ENCODE measurements at places on chromosomes 7 and 10.

DNA sequence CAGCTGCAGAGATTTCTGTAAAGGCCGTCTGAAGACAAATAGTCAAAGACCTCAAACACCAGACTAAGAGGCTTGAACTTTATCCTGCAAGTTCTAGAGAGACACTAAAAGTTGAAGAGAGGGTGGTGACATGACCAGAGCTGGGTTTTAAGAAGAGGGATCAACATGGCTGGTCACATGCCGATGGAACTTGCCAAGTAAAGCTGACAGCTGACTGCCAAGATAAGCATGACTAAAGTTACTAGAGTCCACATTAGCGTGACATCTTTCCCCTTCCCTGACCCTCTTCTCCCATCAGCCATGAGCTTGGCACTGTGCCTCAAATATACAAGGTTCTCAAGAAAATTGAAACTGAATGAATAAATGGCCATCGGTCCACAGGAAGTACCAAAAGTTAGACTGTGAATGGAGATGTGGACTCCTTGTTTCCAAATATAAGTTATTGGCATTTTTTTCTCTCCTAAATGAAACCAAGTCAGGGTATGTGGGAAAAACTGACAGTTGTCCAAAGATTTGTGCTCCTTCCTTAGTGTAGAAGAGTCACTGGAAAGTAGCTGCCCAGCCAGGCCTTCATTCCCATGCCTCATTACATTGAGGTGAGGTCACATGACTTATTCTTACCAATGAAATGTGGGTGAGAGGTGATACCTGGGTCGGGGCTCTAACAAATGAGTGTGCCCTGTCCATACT lies 24.5 kb downstream of the XPNPEP1 start:
- DNase-seq = no peak

- DNase-seq = no peak
Measured at GRCh38 chr7:25726781-25727311, 425.2 kb upstream of the NFE2L3 start.

DNA sequence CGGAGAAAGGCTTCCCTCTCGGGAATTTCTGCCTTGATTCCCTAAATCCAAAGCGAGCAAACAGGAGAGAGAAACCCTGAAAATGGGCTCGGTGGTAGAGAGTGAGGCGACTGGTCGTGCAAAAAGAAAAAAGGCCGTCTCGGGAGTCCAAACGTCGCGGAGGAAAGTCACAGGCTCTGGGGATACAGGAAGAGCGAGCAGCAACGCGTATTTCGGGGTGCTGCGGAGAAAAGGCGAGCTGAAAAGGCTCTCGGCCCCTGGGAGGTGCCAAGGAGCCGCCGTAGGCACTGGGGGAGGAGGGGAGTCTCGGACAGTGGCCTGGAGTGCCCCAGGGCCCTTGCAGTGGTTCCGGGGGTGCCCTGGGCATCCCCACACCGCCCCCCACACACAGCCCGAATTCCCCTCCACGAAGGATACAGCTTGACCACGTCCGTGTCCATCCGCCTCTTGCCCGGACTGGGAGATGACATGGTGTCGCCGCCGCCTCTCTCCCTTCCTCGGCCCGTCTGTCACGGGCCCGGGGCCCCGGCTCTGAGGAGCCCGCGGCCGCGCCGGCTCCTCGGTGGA lies 591 bp downstream of the UBE2H start:
- peak; percentile 7 for DNase-seq

DNA sequence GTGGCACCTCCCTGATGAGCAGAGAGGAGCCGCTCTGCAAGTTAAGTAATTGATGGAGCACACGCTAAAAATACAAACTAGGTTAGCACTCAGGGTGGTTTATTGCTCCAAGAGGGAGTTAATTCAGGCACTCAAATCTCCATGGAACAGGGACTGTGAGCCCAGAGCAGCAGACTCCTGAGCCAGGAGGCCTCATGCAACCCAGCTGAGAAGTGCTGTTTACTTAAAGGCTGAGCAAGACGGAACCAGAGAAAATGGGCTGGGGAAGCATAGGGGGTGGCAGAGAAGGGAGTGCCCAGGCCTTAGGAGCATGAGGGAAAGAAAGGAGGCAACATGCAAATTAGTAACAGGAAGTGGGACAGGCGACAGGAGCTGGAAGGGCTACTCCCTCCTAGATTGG lies 174.1 kb downstream of the KCNMA1 start:
- DNase-seq = no peak

DNA sequence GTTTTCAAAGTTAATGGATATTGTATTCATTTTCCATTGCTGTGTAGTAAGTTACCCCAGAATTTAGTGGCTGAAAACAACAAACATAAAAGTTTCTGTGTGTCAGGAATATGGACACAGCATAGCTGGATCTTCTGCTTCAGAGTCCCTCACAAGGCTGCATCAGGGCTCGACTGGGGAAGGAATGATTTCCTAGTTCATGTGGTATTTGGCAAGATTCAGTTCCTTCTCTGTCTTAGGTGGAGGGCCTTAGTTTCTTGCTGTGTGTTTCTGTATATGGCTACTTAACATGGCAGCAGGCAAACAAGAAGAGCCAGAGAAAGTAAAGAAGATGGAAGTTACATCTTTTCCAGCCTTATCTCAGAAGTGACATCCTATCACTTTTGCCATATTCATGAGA lies 51.1 kb downstream of the TPST1 start:
- DNase-seq = no peak

DNA sequence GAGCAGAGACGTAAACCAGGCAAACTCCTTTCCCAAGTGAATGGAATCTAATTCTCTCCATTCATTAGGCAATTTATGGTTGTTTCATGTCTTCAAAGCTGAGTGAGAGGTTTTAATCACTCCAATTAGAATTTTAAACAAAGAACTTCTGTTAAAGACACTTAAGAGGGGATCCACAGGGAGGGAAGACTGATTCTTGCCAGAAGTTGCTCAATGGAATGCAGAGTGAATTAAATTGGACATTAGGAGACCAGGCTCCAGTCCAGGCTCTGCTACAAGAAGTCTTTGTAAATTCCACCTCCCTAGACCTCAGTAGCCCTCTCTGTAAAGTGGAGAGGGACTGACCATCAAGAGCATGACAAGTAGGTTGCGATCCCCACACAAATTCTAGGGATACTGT lies 130.7 kb upstream of the TMEM72 start:
- DNase-seq = no peak

- DNase-seq = no peak
Measured at GRCh38 chr7:157010588-157011332, at the start of gene MNX1. TSS of gene MNX1 (minus strand) at chr7:157010663. CDS start at chr7:157010350, 313 bp downstream.

- DNase-seq = no peak
Measured at GRCh38 chr10:62492012-62492869, 118.1 kb downstream of the ZNF365 start.

DNA sequence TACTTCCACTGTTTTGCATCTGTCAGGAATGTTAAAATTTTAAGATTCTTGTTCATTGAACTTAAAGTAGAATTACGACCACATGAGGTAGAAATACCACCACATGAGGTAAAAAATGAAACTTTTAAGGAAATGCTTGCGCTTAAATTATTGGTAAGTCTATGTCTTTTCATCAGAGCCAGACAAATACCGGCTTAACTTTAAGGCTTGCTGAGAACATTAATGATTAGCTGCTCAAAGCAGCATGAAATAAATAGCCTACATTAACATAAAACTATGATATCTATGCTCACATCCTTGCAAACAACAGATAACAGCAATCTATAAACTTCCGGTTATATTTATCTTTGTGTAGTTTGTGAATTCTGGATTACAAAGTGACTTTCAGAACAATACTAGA lies 26.9 kb upstream of the SCIN start:
- no peak for DNase-seq

- DNase-seq = no peak
Measured at GRCh38 chr7:106883456-106884026, 18.5 kb downstream of the PIK3CG start.

DNA sequence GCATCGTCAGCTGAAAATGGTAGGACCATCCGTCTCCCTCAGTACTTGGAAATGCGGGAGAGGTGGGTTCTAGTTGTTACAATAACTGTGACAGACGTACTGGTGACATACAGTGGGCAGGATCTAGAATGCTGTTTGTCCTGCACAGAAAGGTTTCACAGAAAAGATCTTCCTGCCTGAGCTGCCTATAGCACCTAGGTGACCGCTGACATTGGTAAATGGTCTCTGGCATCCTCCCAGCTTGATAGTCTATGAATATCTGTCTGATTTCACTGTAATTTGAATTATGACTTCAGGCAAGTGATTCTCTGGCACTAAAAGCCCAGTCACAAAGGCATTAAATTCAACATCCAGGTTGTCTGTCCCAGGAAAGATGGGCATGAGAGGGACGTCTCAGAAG lies 38.2 kb upstream of the CCDC3 start:
- DNase-seq = no peak

GRCh38 chr10:101781984-101782810 lies 1.0 kb downstream of the NPM3 start:
- no peak for DNase-seq

DNA sequence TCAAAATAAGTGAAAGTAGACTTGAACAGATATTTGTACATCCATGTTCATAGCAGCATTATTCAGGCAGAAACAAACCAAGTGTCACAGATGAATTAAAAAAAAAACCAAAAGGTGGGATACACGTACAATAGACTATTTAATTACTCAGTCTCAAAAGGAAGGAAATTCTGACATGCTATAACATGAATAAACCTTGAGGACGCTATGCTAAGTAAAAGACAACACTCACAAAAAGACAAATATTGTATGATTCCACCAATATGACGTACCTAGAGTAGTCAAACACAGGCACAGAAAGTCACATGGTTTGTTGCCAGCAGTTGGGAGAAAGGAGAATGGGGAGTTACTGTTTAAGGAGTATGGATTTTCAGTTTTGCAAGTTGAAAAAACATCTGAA lies 18.0 kb upstream of the CFAP70 start:
- no peak for DNase-seq

GRCh38 chr7:15709978-15710377 lies 23.5 kb upstream of the MEOX2 start:
- DNase-seq = no peak

DNA sequence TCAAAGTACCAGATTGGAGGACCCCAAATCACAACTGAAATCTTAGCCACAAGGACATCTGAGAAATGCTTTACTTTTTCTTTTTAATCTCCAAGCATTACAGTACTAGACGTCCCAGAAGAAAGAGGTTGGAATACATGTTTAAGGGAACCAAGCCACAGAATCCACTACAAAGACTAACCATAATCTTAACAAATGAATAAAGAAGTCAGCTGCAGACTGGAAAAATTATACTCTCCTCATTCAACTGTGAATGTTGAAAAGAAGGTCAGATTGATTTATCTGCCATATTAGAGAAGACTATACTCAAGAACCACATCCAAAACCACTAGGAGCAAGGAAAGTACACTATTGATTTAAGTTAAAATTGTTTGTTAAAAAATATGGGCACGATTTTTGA lies 102.1 kb upstream of the ABCB5 start:
- DNase-seq = no peak

Data from stimulated activated CD8-positive, alpha-beta memory T cell treated with anti-CD3 and anti-CD28 coated beads, Interleukin-15, amount 100 ng/mL, for 4 hours (primary cell).